ENCODE measurements at places on chromosomes 2 and 18.
A peak's percentile ranks its signal among the peaks of the same experiment; 100 is the strongest.

- DNase-seq = no peak
Observed at GRCh38 chr2:64941801-64942200, 47.4 kb upstream of the SLC1A4 start.

DNA sequence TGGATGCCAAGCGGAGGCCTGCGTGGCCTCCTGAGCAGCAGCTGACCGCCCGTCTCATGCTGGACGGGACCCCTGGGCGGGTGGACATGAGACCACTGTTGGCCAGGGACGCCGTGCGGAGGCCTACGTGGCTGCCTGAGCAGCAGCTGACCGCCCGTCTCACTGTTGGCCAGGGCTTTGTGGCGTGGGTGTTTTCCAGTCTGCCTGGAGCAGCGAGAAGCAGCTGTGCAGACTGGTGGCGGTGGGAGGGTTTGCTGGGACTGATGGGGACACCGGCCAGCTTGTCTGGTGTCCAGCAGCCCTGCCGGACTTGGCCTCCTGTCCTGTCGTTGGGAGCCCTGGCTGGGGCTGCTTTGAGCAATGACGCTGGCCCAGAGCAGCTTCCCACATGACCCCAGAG, 5.8 kb upstream of the D2HGDH start:
- no peak for DNase-seq

DNA sequence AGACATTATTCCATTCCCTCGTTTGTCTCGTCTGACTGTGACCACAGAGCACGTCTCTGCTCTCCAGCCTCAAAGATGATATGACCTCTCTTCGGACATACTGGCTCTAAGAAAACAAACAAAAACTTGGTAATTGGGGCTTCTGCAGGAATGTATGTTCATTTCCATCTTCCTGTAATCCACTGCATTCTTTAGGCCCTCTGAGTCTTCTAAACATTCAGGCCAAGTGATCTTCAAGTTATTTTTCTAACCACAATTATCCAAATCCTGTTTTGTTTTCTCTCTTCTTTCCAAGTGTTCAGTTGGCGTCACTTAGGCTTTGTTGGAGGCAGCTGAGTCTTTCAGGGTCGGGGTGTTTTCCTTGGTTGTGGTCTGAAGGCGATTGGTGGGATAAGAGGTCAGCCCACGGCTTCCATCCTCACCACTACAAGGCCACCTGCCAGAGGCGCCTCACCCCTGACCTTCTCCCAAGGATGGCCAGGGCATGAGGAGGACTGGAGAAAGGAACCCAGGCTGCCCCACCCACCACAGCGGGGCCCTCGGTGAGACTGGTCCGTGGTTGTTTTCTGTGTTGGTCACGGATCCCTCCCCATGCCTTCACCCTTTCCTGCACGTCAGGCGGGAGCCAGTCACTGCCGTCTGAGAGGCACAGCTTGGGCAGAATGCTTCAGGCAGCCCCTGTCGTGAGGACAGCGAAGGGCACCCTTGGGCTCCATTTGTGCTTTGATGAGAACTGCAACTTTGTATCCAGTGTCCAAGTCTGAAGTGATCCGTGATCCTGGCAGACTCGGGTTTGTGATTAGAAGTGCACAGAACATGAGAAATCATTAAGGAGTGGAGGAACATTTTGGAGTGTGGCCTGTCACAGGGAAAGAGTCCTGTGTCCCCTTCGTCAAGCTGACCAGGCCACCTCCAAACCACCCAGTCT, 88.6 kb upstream of the FHL2 start:
- no peak for DNase-seq

GRCh38 chr2:70922235-70923234, 13.2 kb upstream of the ATP6V1B1 start:
- no peak for DNase-seq

DNA sequence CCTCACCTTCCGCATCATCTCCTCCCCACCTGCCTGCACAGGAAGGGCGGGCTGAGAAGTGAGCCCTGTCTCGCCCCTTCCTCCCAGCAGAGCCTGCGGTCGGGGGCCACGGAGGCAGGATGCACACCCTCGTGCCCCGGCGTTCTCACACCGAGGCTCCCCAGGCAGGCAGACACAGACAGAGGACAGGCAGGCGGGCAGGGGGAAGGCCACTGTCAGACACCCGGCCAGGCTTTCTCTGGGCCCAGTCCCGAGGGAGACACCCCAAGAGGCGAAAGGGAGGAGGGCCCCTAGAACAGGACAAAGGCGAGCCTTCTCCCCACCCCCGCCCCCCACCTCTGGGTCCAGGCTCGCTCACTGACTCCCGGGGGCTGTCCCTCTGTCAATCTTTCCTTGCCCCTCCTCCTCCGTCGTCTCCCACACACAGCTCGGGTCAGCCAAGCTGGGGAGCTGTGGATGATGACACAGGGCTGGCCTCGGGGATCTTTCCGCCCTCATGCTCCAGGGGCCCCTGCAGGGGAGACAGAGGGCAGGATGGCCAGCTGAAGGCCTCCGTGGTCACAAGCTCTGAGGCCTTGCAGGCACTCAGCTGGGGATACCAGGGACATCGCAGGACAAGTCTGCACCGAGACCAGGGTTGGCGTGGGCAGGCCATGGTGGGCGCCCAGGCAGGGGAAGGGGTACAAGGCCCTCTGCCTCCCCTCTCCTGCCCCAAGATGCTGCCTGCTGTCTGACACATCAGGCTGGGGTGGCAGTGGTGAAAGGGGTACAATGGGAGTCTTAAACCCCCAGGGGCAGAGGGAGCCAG, 24.9 kb downstream of the BIN1 start:
- DNase-seq = no peak

GRCh38 chr18:48167897-48168253, 237.4 kb upstream of the SMAD2 start:
- no peak for DNase-seq

- DNase-seq = no peak
Observed at GRCh38 chr2:234632527-234633391, 135.9 kb upstream of the ARL4C start.

DNA sequence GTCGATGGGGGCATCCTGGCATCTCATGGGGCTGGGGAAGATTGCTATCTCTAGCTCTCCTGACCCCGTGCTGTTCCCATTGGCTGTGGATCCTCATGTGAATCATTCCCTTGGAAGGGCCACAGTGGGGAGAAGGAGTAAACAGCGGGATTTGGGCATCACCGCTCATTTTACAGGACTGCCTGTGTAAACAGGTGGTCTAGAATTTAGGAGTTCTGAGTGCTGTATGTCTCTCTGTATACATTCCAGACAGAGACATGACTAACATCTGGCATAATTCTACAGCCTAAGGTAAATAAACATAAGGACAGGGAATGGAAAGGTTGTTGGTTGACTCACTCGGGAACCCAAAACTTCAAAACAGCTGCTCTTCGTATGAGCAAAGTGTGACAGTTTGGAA, 92.7 kb downstream of the COPS8 start:
- DNase-seq = no peak

DNA sequence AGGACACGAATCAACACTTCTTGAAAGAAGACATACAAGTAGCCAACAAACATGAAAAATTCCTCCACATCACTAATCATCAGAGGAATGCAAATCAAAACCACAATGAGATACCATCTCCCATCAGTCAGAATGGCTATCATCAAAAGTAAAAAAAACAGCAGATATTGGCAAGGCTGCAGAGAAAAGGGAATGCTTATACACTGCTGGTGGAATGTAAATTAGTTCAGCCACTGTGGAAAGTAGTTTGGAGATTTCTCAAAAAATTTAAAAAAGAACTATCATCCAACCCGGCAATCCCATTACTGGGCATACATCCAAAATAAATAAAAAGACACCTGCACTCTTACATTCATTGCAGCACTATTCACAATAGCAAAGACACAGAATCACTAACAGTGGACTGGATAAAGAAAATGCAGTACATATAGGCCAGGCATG, 78.7 kb downstream of the GRB14 start:
- no peak for DNase-seq

GRCh38 chr2:121869363-121869762, 113.9 kb downstream of the TSN start:
- no peak for DNase-seq

GRCh38 chr2:225574582-225575138, 175.2 kb downstream of the NYAP2 start:
- DNase-seq = no peak

DNA sequence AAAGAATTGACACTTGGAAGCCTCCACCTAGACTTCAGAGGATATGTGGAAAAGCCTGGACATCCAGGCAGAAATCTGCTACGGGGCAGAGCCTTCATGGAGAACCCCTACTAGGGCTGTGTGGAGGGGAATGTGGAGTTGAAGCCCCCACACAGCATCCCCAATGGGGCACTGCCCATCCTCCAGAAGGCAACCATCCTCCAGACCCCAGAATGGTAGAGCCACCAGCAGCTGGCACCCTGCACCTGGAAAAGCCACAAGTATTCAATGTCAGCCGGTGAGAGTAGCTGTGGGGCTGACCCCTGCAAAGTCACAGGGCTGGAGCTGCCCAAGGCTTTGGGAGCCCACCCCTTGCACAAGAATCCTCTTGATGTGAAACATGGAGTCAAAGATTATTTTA, 53.6 kb upstream of the SNTG2 start:
- DNase-seq = no peak

DNA sequence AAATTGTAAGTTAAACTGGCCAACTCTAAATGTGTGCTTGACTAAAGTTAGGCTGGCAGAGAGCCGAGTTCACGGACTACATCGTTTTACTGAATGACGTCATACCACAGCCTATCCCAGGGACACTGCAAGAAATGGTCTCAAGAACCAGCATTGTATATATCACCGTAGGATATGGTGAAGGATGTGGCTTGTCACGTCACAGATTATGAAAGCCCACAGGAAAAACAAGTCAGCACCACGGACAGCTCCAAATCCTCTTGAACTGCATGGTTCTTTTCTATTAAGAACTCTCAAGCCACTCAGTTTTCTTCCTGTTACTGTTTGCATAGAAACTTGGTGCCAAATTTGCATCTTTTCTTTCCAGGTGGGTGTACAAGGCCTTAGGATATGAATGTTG, 85.1 kb upstream of the ACAA2 start:
- no peak for DNase-seq

DNA sequence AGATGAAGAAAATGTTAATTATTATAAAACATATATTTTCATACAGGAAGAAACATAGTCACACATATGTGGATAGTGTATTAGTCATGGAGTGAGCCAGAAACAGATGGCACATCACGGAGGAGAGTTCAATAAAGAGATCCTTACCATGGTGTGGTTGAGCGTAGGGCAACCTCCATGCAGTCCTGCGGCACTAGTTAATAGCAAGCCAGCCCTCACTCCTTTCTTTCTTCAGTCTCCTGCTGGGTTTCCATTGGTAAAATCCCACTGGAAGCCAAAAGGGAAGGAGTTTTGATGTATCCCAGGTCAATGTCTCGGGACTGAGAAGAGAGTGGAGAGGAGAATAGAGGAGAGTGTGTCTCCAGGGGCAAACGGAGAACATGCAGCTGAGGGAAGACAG, 328.1 kb downstream of the NR4A2 start:
- DNase-seq = no peak

DNA sequence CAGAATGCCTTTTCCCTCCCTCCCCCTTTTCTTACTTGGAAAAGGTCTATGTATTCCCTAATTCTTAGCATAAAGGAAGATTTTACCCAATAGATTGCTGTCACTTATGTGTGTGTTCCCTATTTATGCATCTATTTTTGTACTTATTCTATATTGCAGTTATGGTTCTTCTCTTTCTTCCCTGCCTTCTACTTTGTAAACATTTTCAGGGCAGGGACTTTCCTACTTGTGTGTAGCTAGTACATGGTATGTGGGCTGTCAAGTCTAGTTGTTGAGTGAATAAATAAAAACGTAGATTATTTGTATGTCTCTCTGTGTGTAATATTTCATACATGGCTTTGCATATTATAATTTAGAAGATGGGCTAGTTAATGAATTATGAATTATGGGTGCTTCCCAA, 45.3 kb downstream of the PSMD14 start:
- DNase-seq = no peak

- DNase-seq = no peak
Observed at GRCh38 chr2:162734866-162735265, 103.7 kb downstream of the KCNH7 start.

GRCh38 chr2:8544786-8545694, 136.8 kb upstream of the ID2 start:
- DNase-seq = peak; percentile 89

GRCh38 chr2:86302320-86302719, 35.1 kb downstream of the REEP1 start:
- no peak for DNase-seq

GRCh38 chr2:71589763-71590162, 136.4 kb downstream of the DYSF start:
- no peak for DNase-seq

GRCh38 chr2:147888680-147889079, 43.9 kb downstream of the ACVR2A start:
- DNase-seq = no peak

GRCh38 chr2:65071499-65072180, 15.4 kb downstream of the CEP68 start:
- DNase-seq = no peak

DNA sequence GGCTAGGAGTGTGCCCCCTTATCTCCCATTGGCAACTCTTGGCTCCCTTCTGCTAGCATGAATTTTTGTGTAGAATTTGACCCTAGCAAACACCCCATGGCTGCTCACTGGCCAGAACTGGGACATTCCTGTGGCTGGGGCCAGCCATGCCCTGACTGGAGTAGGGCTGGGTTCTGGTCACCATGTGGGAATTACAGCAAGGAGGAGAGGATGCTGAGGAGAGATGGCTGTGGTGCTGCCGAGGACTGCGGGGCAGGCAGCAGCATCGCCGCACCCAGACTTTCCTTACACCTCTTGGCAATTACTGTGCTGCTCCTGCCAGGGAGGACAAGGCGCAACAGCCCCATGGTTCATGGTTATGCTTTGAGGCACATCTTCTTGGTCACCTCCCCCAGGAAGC, 12.7 kb downstream of the KCNF1 start:
- peak; percentile 31 for DNase-seq

- DNase-seq = no peak
Observed at GRCh38 chr18:50981381-50981780, 13.5 kb downstream of the ELAC1 start.

GRCh38 chr2:234993541-234993981, 41.7 kb downstream of the SH3BP4 start:
- DNase-seq = no peak

DNA sequence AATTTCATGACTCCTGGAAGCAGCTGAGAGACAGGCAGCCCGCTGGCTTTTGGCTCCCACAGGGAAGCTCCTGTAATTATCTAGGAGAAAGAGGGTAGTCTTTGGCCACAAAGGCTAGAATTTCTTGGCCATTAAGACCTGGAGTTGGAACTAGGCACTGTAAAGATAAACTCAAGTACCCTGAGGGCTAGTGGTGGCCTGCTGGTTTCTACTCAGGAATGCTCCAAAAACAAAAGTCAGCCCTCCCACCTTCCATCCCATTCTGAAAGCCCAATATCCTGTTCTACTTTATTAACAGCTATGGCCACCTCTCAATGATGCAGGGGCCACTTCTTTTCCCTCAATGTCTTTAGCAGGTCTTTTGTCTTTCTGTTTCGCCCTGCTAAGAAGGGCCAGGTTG, 34.0 kb upstream of the CYP26B1 start:
- DNase-seq = no peak

Data from upper lobe of right lung (tissue), 1 donor.